ENCODE measurements at places on chromosomes 16 and 17. TPM values are rescaled to one million over a fixed set of nuclear protein-coding genes. Genes with fewer than 3 reads are reported as not detected.

The NXN gene
- 177 TPM for total RNA-seq

The NOG gene
- not detected for total RNA-seq

DNA sequence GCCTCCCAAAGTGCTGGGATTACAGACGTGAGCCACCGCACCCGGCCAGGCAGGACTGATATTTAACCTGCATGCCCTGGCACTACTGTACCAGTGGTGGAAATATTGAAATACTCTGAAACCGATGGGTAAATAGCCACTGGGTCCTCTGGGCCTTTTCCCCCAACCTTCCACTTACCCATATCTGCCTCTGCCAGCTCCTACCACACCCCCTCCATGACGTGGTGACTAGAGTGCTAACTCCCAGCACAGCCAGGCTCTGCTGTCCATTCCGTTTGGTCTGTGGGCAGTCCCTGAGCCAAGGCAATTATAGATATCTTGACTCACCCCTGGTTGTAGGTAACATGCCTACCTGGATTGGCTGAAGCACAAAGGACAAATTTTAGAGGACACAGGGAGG lies 187.8 kb downstream of the PRKCB start:
- no peak for DNase-seq
- H3K27ac ChIP-seq = no peak overlapping the region
- peaks cover 5% of the 10 kb centered on the region for H3K27me3 ChIP-seq
- H3K4me1 ChIP-seq = no peaks in the 10 kb centered on the region
- H3K4me3 ChIP-seq = no peak overlapping the region
- no peaks in the 10 kb centered on the region for H3K36me3 ChIP-seq

DNA sequence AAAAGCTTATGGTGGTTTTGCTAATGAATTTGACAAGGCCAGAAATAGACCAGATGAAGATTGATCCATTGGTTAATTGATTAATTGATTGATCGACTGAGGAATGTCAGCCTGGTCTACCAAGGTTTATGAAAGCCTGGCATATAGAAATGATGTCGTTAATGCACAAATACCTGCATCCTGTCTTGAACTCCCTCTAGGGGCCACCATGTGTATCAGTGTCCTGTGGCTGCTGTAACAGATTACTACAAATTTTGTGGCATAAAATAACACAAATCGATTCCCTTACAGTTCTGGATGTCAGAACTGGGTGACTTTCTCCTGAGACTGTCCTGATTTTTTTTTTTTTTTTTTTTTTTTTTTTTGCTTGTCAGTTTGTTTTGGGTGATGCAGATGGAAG lies 553.2 kb downstream of the MAF start:
- no peaks in the 10 kb centered on the region for H3K36me3 ChIP-seq
- H3K4me3 ChIP-seq = no peak overlapping the region

- H3K4me1 ChIP-seq = no peaks in the 10 kb centered on the region
- no peak overlapping the region for H3K27ac ChIP-seq
- peaks cover 6% of the 10 kb centered on the region for H3K27me3 ChIP-seq
- no peak for DNase-seq
- H3K36me3 ChIP-seq = peaks cover 2% of the 10 kb centered on the region
These were observed 33.1 kb downstream of the NLRC5 start for GRCh38 chr16:57022445-57022844.

The CSH2 gene
- 0.56 TPM for total RNA-seq

DNA sequence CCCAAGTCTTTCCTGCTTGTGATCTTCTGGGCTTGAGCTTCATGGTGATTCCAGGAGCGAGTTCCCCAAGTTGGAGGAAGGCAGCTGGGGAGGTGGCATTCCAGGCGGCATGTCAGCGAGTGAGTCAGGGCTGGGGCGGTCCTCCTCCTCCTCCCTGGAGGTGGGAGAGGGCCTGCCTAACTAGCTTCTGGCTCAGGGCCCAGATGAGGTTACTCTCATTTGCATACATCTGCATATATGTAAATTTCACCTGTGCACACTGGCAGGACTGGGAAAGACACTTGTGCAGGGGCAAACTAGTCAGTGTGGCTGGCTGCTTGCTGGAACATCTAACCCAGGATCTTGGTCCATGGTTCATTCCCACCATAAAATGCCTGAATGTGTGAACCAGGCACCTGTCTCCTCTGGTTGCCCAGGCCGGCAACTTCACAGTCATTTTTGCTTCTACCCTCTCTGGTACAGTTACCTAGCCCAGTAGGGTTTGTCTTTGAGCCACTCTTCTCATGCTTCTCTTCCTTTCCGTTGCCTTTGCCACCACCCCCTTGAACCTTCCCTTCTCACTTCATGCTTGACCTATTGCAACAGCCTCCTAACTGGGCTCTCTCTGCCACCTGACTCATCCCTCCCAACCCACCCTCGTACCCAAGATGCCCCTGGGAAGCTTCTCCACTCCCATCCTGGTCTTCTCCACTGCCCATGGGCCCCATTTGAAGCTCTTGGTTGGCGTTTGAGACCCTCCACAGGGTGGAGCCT lies 9.6 kb upstream of the DLX4 start:
- H3K36me3 ChIP-seq = no peaks in the 10 kb centered on the region
- no peak overlapping the region for H3K4me3 ChIP-seq
- peaks cover 15% of the 10 kb centered on the region for H3K27me3 ChIP-seq

DNA sequence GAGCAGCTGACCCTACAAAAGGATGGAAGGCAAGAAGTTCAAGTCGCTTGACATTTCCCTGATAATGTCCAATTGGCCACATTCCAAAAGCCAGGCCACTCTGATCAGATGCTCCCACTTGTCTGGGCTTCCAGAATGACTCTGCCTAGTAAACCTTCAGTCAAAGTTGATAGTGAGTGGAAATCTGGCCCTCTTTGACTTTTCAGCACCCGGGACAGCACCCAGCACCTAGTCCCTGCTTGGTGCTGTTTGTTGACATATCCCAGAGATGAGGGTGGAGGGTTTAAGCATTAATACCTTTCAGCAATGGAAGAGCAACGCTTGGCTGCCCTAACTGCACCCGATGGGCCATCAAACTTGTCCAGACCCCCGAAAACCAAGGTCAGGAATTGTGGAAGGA lies 131.3 kb downstream of the AIPL1 start:
- peaks cover 6% of the 10 kb centered on the region for H3K4me1 ChIP-seq
- no peak overlapping the region for H3K27ac ChIP-seq
- H3K36me3 ChIP-seq = no peaks in the 10 kb centered on the region

GRCh38 chr17:63544467-63545301 lies 5.6 kb upstream of the DCAF7 start:
- peaks cover 2% of the 10 kb centered on the region for H3K4me1 ChIP-seq
- peaks cover 6% of the 10 kb centered on the region for H3K27me3 ChIP-seq
- H3K27ac ChIP-seq = no peak overlapping the region
- no peak for DNase-seq
- no peaks in the 10 kb centered on the region for H3K36me3 ChIP-seq

GRCh38 chr17:56000411-56000810 lies 152.9 kb upstream of the ANKFN1 start:
- H3K27me3 ChIP-seq = no peaks in the 10 kb centered on the region
- H3K4me1 ChIP-seq = no peaks in the 10 kb centered on the region
- H3K4me3 ChIP-seq = no peak overlapping the region
- no peak overlapping the region for H3K27ac ChIP-seq
- no peak for DNase-seq
